Stimulated activated CD4-positive, alpha-beta T cell treated with anti-CD3 and anti-CD28 coated beads, Interleukin-1b, Interleukin-23, amount 100 ng/mL, for 24 hours (primary cell): ENCODE measurements at places on chromosomes 3 and 15.

DNA sequence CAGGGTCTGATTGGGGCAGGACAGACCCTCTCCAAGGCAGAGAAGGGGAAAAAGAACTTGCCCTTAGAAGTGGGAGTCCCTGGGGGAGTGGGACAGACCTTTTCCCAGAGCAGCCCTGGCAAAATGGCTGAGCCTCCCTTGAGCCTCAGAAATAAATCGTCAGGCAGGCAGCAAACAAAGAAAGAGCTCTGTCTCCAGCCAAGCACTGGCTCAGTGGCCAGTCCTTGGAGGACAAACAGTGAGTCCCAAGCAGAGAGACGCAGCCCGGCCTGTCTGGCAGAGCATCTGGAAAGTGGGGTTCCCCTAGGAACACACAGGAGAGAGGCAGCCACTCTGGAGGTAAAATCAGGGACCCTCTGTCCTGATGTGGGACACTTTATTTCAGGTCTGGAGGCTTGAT is 1.8 kb downstream of the SLC6A1 start:
- no peak for DNase-seq

GRCh38 chr3:123229145-123229544 is 27.4 kb downstream of the SEC22A start:
- DNase-seq, result no peak

DNA sequence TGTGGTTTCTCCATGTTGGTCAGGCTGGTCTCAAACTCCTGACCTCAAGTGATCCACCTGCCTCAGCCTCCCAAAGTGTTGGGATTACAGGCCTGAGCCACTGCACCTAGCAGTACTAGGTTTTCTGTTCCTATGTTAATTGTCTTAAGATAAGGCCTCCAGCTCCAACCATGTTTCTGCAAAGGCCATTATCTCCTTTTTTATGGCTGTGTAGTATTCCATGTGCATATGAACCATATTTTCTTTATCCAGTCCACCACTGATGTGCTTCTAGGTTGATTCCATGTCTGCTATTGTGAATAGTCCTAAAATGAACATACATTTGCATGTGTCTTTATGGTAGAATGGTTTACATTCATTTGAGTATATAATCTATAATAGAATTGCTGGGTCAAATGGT is 9.8 kb downstream of the HTR3C start:
- DNase-seq, result no peak

- no peak for DNase-seq
These were observed 5.2 kb downstream of the GPX1 start for GRCh38 chr3:49352890-49353421.

GRCh38 chr15:66883284-66883911 is 181.4 kb downstream of the SMAD6 start:
- DNase-seq, result no peak

DNA sequence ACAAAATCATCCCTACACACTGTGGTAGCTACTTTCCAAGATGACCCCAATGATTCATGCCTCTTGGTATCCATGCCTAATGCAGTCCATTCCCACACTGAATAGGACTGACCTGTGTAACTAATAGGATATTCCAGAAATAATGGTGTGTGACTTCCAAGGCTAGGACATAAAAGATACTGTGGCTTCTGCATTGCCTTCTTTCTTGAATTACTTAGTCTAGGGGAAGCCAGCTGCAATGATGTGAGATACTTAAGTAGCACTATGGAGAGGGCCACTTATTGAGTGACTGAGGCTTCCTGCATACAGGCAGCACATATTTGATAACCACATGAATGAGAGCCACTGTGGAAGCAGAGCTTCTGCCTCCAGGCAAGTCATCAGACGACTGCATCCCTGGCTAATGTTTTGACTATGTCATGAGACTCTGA is 50.1 kb downstream of the NR1I2 start:
- DNase-seq, result no peak

- no peak for DNase-seq
These were observed 1.5 kb upstream of the MAPKBP1 start for GRCh38 chr15:41772720-41773331.

GRCh38 chr15:71202712-71203111 is 87.4 kb downstream of the THSD4 start:
- no peak for DNase-seq

- no peak for DNase-seq
These were observed 107.5 kb downstream of the TBC1D5 start for GRCh38 chr3:17634964-17635363.

- no peak for DNase-seq
These were observed 149.3 kb downstream of the KCNMB2 start for GRCh38 chr3:178685591-178685906.

DNA sequence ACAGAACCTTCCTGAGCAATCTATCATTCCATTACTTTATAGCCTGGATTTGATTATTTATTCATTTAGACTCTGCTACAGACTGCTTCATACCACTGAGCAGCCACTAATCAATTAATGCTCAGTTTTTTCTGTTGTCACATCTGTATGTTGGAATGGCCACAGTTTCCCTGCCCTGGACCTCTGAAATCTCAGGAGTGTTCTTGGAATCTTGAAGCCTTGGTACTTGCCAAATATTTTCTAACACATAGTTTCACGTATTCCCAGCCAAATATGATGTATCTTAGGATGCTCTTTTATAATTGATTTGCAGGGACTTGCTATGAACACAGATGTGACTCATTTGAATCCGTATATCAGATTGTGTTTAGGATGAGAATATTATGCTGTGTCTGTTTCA is 225.8 kb downstream of the TAFA4 start:
- DNase-seq, result no peak

- no peak for DNase-seq
These were observed 61.5 kb downstream of the SLC6A1 start for GRCh38 chr3:11053926-11054503.

- DNase-seq, result no peak
These were observed 248.1 kb downstream of the LRRN1 start for GRCh38 chr3:4047366-4047765.

DNA sequence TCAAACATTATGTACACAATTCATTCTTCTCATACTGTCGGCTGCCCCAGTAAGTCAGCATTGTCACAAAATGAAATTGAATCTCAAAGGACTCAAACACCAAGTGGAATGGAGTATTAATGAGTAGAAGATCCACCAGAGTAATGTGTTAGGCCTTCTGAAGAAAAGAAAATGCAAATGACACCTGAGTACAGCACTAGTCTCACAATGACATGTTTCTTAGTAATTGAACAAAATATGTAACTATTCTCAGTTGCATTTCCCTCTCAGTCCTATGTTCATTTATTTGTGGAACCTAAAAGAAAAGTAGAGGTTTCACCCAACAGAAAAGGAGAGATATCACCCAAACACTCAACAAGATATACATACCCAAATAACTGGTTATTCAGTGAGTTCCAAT is 283.9 kb upstream of the THBS1 start:
- no peak for DNase-seq

- DNase-seq, result no peak
These were observed 48.3 kb downstream of the PRTG start for GRCh38 chr15:55694652-55695150.

DNA sequence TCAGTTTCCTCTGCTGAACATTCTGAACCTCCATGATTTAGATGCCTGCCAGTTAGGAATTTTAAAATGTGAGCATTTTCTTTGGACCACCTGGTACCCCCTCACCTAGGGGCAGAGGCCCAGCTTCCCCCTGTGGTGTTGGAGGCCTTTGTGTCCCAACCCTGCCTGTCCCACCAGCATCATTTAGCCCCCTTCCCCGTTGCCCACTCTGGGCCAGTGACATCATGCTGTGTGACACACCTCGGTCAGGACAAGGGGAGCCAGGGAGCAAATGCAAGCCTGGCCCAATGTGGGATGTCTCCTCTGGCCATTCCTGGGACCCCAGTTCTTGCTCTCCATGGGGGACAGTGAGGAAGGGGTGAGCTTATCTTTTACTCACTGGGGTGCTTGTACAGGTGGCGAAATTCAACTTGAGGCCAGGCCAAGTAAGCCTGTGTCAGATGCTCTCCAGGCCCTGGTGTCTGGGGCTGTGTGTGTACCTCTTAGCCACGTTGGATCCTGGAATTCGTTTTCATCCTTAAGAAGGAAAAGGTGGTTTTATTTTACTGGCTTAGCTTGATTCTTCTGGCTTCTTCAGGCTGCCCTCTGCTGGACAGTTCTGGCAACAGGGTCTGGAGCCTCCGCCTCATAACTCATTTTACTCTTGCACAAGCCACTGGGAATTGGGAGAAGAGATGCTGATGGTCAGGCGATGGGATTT is 49.7 kb upstream of the MYZAP start:
- DNase-seq, result no peak

GRCh38 chr3:175274474-175275218 is 415.5 kb downstream of the NAALADL2 start:
- DNase-seq, result no peak

GRCh38 chr3:175585898-175586297 is 726.8 kb downstream of the NAALADL2 start:
- DNase-seq, result no peak

DNA sequence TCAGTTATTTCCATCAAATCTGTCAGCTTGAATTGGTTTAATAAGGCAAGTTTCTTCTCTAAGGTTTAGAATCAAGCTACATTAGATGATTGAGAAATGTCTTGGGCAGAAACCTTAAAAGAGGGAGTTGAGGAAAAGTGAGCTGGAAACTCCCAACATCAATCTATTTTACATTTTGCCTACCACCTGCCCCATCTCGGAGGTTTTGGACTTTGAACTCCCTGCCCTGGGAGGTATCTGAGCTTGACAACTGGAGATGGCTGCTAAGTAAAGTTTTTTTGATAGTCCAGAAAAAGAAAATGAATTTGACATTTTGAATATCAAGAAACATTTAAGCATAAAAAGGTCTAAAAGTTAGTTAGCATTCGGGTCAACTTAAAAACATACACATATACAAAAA is 234.2 kb downstream of the NFKBIZ start:
- DNase-seq, result no peak

GRCh38 chr3:9875448-9875847 is 4.6 kb downstream of the CIDEC start:
- DNase-seq, result no peak

DNA sequence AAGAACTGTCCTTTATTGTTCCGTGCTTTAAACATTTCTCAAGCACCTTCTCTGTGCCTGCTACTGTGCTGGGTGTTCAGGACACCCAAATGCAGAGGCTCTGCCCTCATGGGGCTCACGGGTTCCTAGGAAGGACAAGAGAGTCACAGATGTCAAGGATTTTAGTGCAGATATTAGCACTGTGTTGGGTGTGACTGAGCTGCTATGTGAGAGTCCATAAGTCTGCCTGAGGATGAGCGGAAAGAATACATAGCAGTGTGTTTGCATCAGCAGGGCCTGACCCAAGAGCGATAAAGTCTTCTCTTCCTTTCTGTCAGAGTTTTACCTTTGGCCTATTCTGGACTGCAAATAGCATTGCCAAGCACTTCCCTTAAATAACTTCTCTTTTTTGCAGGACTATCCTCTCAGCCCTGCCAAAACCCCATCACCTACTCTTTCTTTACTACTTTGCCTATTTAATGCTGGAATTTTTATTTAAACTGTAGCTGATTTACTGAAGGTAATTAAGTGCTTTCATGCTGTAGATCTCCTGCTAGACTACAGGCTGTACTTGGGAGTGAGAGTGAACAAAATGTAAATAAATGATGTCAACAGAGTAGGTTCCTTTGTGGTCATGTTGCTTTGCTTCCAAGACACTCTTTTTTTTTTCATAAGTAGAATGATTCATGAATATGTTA is 459.4 kb upstream of the TPRG1 start:
- DNase-seq, result no peak

- no peak for DNase-seq
These were observed 28.7 kb downstream of the USP8 start for GRCh38 chr15:50452927-50453326.

- DNase-seq, result no peak
These were observed 3.7 kb upstream of the THRB start for GRCh38 chr3:24498391-24498790.

GRCh38 chr15:52163321-52164190 is 27.6 kb downstream of the GNB5 start:
- DNase-seq, result no peak

DNA sequence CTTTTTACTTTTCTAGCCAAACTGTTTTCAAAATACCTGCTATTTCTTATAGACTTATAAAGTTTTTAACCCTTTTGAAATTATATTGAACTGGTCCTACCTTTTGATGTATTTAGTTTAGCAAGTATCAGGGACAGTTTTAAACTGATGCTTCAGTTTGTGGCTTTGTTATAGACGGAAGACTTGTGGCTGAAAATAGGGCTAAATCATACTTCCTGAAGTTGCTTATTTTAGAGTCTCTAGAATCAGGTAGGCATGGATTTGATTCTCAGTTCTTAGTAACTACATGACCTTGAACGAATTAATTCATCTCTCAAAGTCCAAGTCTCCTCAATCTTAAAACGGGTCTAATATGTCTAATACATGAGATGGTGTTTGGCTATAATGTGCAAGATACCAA is 322.8 kb downstream of the RAP2B start:
- no peak for DNase-seq

GRCh38 chr3:10317311-10317960 is 3.5 kb downstream of the SEC13 start:
- no peak for DNase-seq

DNA sequence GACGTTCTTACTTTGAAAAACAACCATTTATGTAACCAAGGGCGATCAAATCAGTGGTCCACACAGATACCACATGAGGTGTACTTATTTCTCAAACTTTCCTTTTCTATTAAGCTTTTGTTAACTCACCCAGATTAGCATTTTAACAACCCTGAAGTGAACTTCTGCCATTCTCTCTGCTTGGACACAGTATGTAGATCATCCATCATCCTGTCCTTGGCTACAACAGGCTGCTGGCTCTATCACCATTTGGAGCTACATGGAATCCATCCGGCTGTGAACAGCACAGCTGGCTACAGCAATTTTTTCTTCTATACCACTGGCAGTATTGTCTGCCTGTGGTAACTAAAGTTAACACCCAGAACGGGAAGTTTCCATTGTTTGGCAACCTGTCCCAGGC is 4.4 kb downstream of the SEMA6D start:
- DNase-seq, result no peak

- DNase-seq, result no peak
These were observed 658.0 kb downstream of the ROBO1 start for GRCh38 chr3:79109754-79110153.

GRCh38 chr3:120602682-120603081 is 6.5 kb downstream of the NDUFB4 start:
- DNase-seq, result no peak

GRCh38 chr3:69806735-69807438 is 67.6 kb downstream of the MITF start:
- no peak for DNase-seq

- DNase-seq, result no peak
These were observed 204.1 kb downstream of the WNT5A start for GRCh38 chr3:55282994-55283393.

DNA sequence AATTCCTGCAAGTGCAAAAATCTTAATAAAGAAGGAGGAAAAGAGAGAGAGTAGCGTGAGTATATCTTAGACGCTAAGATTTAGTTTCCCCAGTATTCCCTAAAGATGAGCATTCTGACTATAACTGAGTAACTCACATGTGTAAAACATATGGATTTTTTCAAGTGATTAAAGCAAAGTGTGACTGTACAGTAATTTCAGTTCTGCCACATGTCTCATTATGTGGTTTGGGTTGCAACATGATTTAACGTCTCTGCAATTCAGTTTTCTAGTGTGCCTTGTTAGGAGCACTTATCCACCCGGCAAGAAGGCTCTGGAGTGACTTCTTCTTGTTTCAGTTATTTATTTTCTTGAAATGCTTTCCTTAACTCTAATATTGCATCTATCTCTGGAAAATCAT is 514.1 kb downstream of the ROBO1 start:
- no peak for DNase-seq

GRCh38 chr15:81481346-81481745 is 107.3 kb upstream of the TMC3 start:
- DNase-seq, result no peak
